ENCODE measurements at places on chromosomes 3 and 15.

- no peak for DNase-seq
- no peaks in the 10 kb centered on the region for H3K4me1 ChIP-seq
- H3K27ac ChIP-seq: no peak overlapping the region
- no peaks in the 10 kb centered on the region for H3K27me3 ChIP-seq
- H3K4me3 ChIP-seq: no peak overlapping the region
- no peaks in the 10 kb centered on the region for H3K36me3 ChIP-seq
Measured at GRCh38 chr3:52221563-52222318, 3.7 kb downstream of the TLR9 start.

- no peak for DNase-seq
- no peak overlapping the region for H3K27ac ChIP-seq
- no peaks in the 10 kb centered on the region for H3K36me3 ChIP-seq
- H3K27me3 ChIP-seq: no peaks in the 10 kb centered on the region
- no peaks in the 10 kb centered on the region for H3K4me1 ChIP-seq
Measured at GRCh38 chr3:106160396-106160795, 291.6 kb upstream of the CBLB start.

DNA sequence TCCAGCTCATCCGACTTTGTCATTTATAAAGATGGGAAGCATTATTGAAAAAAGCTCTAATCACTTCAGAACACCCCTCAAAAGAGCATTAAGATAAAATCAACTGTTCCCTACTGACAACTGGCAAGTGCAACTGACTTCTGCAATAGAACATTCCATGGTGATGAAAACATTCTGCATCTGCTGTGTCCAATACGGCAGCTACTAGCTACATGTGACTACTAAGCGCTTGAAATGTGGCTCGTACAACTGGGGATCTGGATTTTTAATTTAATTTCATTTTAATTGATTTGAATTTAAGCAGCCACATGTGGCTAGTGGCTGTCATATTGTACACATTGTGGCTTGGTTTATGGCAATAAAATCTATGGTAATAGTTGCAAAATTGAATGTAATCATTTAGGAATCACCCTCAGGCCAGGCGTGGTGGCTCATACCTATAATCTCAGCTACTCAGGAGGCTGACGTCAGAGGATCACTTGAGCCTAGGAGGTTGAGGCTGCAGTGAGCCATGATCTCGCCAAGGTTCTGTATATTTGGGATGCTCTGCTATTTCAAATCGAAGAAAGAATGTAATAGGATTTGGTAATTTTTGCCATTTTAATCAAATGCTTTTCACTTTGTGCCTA is 390.3 kb downstream of the GABRB3 start:
- no peak for DNase-seq
- H3K27me3 ChIP-seq: no peaks in the 10 kb centered on the region
- no peak overlapping the region for H3K27ac ChIP-seq
- H3K4me1 ChIP-seq: no peaks in the 10 kb centered on the region

- H3K4me1 ChIP-seq: peaks cover 7% of the 10 kb centered on the region
- peak overlapping the region; percentile 93 for H3K4me3 ChIP-seq
- H3K27me3 ChIP-seq: no peaks in the 10 kb centered on the region
- H3K36me3 ChIP-seq: no peaks in the 10 kb centered on the region
Measured at GRCh38 chr3:43287500-43287873, 1.1 kb downstream of the SNRK start.

DNA sequence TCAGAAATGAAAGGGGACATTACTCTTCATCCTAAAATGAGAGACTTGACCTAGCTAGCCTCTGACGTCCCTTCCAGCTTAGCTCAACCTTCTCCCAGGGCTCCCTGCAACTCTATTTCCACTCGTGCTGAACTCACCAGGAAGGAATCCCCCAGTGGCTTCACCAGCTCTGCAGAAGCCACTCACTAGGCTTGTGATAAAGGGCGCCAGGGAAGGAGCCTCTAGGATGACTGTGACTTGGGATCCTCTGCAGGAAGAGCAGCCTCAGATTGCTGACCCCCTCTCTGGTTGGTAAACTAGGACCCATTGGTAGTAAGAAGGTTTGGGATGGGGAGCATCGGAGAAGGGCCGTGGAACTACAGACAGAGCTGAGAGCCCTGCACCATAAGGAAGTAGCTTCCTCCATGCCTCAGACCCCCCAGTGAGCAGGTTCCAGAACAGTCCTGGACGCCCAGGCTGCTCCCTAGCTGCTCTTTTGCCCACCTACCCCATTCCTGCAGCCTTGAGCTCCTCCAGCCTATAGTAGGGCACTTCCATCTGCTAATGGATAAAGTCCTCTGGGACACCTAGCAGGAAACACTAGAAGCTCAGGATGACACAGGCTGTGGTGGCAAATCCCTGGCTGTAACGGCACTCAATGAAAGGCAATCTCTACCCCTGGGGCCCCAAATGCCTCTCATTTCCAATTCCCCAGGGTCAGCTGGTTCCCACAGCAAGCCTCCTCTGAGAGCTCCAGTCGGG is 26.0 kb downstream of the PLA2G4F start:
- no peaks in the 10 kb centered on the region for H3K36me3 ChIP-seq
- no peak for DNase-seq
- H3K4me3 ChIP-seq: no peak overlapping the region
- H3K27ac ChIP-seq: no peak overlapping the region
- no peaks in the 10 kb centered on the region for H3K27me3 ChIP-seq
- H3K4me1 ChIP-seq: no peaks in the 10 kb centered on the region

GRCh38 chr15:37903919-37904625 is 30.4 kb upstream of the TMCO5A start:
- DNase-seq: no peak
- H3K36me3 ChIP-seq: no peaks in the 10 kb centered on the region
- H3K27me3 ChIP-seq: no peaks in the 10 kb centered on the region
- H3K27ac ChIP-seq: no peak overlapping the region
- H3K4me1 ChIP-seq: no peaks in the 10 kb centered on the region

DNA sequence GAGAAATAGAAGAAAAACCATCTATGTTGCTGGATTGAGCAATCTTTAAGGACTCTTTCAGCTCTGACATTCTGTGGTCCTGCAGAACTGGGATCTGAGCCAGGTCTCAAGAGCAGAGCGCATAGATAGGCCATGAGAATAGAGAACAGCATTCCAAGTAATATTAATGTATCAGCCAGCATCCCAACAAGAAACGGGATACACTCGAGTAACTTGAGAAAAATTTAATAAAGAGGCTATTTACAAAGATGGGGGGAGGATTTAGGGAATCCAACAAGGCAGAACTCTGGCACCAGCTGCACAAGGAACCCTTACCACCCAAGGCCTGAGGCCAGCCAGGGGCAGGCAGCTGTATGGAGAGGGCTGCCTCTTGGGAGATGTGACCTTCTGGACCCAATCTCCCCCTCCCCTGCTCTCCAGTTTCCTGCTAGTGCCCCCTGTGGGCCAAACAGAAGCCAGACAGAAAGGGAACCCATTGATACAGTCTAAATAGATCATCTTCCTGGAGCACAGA is 8.2 kb downstream of the TMOD2 start:
- H3K27me3 ChIP-seq: no peaks in the 10 kb centered on the region
- no peak for DNase-seq
- H3K36me3 ChIP-seq: no peaks in the 10 kb centered on the region
- H3K27ac ChIP-seq: no peak overlapping the region

DNA sequence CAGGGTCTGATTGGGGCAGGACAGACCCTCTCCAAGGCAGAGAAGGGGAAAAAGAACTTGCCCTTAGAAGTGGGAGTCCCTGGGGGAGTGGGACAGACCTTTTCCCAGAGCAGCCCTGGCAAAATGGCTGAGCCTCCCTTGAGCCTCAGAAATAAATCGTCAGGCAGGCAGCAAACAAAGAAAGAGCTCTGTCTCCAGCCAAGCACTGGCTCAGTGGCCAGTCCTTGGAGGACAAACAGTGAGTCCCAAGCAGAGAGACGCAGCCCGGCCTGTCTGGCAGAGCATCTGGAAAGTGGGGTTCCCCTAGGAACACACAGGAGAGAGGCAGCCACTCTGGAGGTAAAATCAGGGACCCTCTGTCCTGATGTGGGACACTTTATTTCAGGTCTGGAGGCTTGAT is 1.8 kb downstream of the SLC6A1 start:
- H3K4me1 ChIP-seq: no peaks in the 10 kb centered on the region
- no peaks in the 10 kb centered on the region for H3K36me3 ChIP-seq
- H3K27ac ChIP-seq: no peak overlapping the region
- H3K27me3 ChIP-seq: no peaks in the 10 kb centered on the region
- no peak overlapping the region for H3K4me3 ChIP-seq
- DNase-seq: no peak

- no peak overlapping the region for H3K4me3 ChIP-seq
- H3K27me3 ChIP-seq: no peaks in the 10 kb centered on the region
- peak; percentile 94 for DNase-seq
Measured at GRCh38 chr3:8443829-8444791, 57.5 kb upstream of the LMCD1 start.

- no peaks in the 10 kb centered on the region for H3K36me3 ChIP-seq
- H3K27me3 ChIP-seq: no peaks in the 10 kb centered on the region
- H3K4me1 ChIP-seq: no peaks in the 10 kb centered on the region
- H3K4me3 ChIP-seq: no peak overlapping the region
- no peak overlapping the region for H3K27ac ChIP-seq
Measured at GRCh38 chr3:5115506-5116162, 6.5 kb upstream of the ARL8B start.

DNA sequence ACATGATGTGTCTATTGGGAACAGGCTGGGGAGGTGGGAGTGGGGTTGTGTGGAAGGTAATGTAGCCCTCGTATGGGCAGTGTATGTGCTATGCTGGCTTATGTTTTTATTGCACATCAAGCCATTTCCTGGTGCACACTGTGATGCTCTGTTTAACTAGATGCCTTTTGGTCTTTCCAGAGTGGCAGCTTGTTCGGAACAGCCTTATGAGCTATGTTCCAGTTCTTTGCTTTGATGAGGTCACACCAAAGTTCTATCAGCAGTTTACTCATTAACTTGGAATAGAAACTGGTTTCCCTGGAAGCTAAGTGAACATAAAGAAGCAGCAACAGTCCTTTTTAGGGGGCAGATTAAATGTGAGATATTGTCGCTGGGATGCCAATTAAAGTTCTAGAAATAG is 133.9 kb downstream of the DIPK2A start:
- H3K4me1 ChIP-seq: no peaks in the 10 kb centered on the region
- no peak overlapping the region for H3K4me3 ChIP-seq
- H3K27me3 ChIP-seq: no peaks in the 10 kb centered on the region
- no peak for DNase-seq
- no peaks in the 10 kb centered on the region for H3K36me3 ChIP-seq
- no peak overlapping the region for H3K27ac ChIP-seq

DNA sequence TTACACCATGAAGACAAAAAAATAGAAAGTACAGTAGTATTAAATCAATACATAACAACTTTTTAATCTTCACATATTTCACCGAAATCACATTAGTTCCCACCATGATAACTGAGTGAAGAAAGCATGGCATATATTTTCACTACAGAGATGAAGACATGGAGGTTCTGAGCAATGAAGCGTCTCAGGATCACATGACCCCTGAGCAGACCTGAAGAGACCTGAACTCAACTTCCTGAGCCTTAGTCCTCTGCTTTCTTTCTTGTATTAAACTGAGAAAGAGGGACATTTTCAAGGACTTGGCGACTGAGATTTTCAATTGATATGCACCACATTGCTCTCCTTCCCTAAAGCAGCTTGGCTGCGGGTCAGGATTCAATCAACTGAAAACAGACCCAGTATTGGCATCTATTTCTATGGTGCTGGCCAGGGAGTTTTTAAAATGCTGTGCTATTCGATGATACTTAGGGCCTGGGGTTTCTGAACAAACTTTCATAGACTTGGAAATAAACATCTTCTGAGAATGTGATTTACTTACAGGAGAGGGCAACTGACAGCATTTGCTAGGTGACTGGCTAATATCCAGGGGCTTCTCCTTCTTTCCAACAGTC is 165.1 kb downstream of the LSAMP start:
- no peak for DNase-seq
- no peaks in the 10 kb centered on the region for H3K36me3 ChIP-seq
- H3K4me3 ChIP-seq: no peak overlapping the region
- no peak overlapping the region for H3K27ac ChIP-seq

DNA sequence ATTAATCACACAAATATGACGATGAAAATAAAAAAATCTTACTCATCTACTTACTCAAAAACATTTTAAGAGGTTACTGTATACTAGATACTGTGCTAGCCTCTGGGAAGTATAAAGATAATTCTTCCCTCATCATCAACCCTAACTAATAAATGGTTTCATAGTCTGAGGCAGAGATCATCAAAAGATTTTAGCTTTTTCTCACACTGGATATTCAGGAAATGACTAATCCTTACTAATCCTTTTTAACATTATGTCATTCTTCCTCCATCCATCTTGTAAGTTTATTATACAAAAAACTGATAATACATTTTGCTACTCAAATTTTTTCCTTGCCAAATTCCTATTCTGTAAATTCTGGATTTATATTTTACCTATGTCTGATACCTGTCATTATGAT is 29.7 kb downstream of the ACAD11 start:
- H3K27ac ChIP-seq: no peak overlapping the region
- no peak for DNase-seq
- no peaks in the 10 kb centered on the region for H3K36me3 ChIP-seq
- H3K27me3 ChIP-seq: no peaks in the 10 kb centered on the region
- no peak overlapping the region for H3K4me3 ChIP-seq

DNA sequence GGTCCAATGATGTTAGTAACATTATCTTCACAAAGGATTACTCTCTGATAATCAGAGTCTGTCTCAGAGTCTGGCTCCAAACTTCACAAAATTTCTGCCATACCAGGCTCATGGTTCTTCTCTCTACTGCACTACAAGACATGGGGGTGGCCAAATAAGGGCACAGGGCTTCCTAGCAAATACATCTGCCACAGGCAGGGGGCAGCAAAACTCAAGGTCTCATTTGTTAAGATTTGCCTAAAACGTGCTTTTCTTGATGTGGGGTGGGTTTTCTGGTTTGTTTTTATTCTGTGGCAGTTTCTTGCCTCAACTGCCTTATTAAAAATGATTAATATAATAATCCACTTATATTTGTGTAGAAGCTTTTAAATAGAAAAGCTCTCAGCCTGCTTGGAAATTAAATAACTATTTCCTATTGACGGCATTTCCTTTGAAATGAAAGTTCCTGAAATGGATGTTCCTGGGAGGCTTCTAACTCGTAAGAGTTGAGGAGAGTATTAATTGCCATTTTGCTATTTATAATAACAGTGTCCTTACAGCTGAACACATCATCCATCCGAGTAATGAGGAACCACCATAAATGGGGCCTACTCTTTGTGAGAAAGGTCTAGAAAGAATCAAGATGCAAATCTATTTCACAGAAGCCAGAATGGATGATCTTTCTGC is 53.8 kb downstream of the SST start:
- no peak overlapping the region for H3K4me3 ChIP-seq
- DNase-seq: no peak
- H3K27me3 ChIP-seq: no peaks in the 10 kb centered on the region
- H3K36me3 ChIP-seq: no peaks in the 10 kb centered on the region
- no peaks in the 10 kb centered on the region for H3K4me1 ChIP-seq

GRCh38 chr15:37009288-37009687 is 91.1 kb downstream of the MEIS2 start:
- no peaks in the 10 kb centered on the region for H3K36me3 ChIP-seq
- H3K4me1 ChIP-seq: no peaks in the 10 kb centered on the region
- H3K27ac ChIP-seq: no peak overlapping the region
- H3K27me3 ChIP-seq: no peaks in the 10 kb centered on the region
- no peak overlapping the region for H3K4me3 ChIP-seq
- no peak for DNase-seq

All from aorta (tissue), 5 donors.